ENCODE measurements at places on chromosomes 7 and 10. TPM values are rescaled to one million over a fixed set of nuclear protein-coding genes. Genes with fewer than 3 reads are reported as not detected.

The SEMA3A gene
- total RNA-seq: 0.11 TPM

DNA sequence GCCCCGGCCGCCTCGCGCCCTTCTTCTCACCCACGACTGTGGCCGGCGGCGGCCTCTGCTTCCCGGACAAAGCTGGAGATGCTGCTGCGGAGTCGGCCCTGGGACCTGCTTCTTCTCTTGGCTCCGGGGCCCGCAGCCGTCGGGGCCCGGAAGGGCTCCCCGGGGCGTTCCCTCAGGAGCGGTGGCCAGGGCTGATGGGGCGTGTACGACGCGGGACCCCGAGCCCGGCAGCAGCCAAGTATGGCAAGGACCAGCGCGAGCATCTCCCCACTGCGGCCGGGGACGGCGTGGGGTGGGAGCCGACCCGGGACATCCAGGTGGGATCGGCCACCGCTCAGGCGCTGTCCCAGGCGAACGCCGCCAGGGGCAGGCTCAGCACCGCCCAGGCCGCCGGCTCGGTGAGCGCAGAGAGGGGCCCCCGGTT, 27.6 kb upstream of the BMS1 start:
- no peak for DNase-seq

DNA sequence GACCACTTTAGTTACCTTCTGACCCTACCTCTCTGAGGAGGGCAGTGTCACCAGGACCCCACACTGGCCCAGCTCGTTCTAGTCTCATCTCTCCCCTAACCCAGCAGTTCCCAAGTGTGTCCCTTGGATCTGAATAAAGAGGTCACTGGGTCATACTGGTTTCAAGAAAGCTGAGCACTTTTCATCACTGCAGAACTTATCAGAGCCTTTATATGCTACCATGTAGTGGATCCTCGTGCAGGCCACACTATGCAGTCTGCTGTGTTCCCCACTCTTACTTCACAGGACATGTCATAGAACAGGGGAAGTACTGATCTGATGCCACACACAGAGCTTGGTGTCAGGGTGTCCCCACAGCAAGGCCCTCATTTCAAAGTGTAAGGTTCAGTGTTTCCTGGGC, 113.8 kb downstream of the GFRA1 start:
- DNase-seq: no peak

The TLL2 gene
- not detected for total RNA-seq

- DNase-seq: no peak
Measured at GRCh38 chr10:130333185-130333584, 197.0 kb downstream of the GLRX3 start.

DNA sequence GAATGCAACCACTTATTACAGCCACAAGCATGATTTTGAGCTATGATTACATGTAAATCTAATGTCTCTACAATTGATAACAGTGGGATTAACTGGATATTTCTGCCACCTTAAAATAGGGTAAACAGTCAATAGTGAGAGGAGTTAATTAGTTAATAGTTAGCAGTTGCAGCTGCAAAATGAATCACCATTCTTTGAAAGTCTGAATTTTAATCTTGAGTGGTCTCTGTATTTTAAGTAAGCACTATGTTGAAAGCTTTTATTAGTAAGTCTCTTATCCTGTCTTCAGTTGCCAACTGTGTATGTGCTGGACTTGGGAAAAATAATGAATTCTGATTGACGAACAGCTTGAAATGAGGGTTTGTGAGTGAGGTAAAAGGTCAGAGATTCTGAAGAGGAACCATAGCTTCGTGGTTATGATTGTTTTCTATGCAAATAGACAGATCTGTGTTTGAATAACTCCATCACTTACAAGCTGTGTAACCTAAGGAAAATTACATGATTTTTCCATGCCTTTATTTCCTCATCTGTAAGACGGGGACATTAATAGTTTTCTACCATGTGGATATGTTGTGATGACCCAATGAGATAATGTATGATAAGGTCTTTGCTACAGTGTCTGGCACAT, 75.2 kb downstream of the RNLS start:
- DNase-seq: no peak

DNA sequence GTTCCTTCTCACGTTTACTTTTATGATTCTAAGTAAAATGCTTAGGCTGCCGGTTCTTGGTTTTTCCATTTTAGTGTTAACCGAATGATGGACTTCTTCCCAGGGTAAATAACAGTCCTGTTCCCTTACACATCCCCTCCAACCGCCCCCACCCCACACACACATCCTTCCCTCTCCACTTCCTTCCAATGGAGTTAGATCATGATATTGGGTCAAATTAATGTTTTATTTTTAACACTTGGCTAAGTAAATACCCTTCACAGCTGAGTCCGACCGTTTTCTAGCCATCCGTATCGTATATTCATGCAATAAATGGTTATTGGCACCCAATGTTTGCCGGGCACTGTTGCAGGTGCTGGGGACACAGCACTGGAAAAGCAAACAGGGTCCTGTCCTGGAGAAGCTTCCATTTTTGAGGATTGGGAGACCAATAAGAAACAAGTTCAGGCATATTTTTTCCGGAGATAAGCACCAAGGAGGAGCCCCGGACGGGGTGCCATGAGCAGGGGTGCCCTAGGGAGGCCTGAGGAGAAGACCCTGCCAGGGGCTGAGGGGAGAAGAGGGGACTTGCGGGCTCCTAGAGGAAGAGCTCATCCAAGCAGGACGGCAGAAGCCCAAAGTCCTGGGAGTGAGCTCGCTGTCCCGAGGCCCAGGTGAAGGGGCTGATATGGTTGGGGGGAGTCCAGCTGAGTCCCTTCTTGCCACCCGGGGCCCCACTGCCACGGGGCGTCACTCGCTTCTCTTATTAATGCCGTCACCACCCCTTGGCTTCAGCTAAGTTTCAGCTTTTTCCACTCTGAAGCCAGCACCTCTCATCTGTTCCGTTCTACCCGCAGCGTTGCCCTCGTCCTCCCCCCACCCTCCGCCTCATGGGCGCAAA, 126.0 kb upstream of the RET start:
- DNase-seq: no peak

The SPDYE2B gene
- total RNA-seq: not detected

The POM121C gene
- 78.2 TPM for total RNA-seq

The SEC24C gene
- total RNA-seq: 109 TPM
